ENCODE measurements at places on chromosomes 7 and 10.

GRCh38 chr10:7794251-7795026 lies 6.5 kb downstream of the ATP5F1C start:
- no peak for DNase-seq

DNA sequence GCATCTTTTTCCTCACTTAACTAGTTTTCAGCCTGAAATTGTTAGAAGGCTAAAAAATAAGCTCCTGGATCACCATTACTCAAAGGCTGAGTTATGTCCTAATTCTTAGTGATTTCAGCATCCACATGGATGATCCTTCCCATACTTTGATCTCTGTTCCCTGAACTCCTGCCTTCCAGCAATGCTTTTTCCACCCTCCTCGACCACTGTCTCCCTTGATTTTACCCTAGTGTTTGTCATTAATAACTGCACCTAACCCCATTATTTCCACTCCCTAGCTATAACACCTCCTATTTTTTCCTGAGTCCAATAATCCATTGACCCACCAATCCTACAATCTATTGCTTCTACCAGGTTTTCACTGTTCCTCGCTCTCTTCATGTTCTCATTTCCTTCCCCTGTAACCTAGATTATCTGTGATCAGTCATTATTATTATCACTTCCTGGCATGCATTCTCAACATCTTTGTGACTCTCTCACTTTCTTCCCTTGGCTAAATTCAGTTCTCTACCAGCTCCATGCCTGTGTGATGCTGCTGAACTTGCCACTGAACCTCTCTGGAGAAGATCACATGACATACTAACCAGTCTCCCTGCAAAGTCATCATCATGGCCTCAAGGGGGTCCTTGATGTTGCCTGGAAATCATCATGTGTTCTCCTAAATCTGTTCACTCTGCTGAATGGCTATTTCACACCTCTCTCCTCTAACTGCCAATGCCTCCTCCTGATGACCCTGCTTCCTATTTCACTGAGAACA lies 6.5 kb upstream of the CALU start:
- no peak for DNase-seq

DNA sequence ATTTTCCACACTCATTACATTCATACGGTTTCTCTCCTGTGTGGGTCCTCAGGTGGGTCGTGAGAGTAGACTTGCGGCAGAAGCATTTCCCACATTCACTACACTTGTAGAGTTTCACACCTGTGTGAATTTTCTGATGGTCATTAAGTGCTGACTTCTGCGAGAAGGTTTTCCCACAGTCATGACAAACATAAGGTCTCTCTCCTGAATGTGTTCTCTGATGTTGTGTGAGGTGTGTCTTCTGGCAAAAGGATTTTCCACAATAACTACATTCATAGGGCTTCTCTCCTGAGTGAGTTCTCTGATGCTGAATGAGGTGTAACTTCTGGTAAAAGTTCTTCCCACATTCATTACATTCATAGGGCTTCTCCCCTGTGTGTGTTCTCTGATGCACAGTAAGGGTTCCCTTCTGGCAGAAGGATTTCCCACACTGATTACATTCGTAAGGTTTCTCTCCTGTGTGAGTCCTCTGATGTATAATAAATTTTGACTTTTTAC lies 15.1 kb downstream of the ZNF12 start:
- no peak for DNase-seq

GRCh38 chr10:97483921-97484320 lies 14.3 kb downstream of the MMS19 start:
- DNase-seq = no peak

DNA sequence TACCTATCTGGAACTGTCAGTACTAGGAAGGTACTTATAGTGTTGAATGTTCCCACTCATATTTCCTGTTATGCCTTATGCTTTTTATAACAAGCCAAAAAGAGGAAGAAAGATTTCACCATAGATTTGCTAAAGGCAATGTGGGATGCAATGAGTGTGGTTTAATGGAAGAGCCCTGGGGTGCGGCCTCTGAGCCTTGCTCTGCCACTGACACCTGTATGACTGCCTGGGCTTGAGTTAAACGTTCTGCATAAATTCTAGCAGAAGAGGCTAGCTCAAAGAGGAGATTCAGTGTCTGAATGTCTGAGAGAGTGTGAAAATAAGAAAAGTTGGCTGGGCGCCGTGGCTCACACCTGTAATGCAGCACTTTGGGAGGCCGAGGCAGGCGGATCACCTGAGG lies 143.8 kb downstream of the TPST1 start:
- no peak for DNase-seq

GRCh38 chr7:140593672-140593982 lies 47.0 kb downstream of the DENND2A start:
- DNase-seq = no peak

DNA sequence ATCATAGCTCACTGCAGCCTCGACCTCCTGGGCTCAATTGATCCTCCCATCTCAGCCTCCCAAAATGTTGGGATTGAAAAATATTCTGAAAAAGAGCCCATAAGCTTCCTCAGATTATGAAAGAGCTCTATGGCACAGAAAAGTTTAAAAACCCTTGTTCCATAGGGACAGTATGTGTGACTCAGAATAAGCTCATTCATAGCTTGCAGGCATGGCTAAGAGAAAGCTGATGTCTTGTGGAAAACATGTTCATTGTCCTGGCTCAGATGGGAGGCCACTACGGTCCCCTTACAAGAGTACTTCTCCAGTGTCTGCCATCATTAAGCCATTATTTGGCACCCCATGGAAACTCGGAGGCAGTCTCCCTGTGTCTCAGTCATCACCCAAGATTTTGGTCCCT lies 64.0 kb downstream of the CCDC3 start:
- DNase-seq = no peak

DNA sequence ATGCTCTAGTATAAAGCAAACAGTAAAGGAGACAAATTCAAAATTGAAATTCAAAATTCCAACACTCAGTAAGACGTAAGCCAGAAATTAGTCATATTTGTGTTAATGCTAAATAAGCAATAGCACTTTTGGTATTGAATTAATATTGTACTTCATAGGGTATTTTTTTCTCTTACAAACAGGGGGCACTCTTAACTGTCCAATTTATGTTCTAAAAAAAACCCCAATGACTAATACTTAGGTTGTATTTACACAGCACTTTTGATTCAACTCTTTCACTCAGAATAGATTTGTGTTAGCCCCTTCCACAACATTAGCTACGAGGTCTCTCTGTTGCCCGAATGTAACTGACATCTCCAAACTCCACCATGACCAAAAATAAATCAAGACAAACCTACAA lies 284.9 kb upstream of the COBL start:
- no peak for DNase-seq

DNA sequence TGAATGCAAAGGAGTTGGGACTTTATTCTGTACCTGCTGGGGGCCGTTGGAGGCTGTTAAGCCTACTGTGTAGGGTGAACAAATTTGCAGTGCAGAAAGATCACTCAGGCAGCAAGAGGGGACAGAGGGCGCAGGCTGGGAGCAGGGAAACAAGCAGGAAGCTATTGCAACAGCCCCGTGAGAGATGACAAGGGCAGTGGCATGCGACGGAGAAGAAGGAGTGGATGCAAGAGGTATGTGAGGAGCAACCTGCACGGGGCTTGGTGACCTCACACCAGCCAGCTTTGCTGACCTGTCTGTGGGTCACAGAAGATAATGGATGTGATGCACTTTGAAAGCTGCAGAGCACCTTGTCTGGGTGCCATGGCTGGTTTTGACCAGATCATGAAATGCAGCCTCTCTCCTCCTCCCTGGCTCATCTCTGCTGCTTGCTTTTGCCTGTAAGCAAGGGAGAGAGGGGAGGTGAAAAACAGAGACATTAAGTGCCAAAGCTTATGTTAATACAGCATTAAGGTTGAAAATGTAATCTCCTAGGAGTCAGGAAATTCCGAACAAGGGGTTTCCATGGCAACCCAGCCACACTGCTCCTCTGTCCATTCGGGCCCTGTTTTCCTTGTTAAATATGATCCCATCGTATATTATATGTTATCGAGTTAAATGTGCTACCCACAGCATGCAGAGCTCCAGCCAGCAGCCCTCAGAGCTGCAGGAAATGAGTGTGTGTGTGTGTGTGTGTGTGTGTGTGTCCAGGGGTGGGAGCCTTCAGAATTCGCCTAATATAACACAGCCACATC lies 314.3 kb upstream of the ZMIZ1 start:
- no peak for DNase-seq

DNA sequence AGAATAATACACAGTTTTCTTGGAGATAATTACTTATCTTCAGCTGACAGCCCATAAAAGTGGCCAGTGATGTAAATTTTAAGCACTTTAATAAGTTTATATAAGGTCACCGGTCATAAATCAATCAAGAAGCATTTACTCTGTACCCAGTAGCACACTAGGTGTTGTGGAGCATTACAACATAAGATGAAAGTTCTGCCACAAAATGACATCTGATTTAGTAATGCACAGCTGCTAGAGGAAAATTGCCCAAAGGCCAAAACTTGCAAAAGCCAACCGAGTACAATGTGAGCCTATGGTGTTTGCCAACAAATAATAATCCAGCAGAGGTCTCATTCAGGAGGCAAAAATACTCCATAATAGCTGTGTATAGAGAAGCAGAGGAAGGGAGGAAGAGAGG lies 63.6 kb downstream of the GPR37 start:
- DNase-seq = no peak

DNA sequence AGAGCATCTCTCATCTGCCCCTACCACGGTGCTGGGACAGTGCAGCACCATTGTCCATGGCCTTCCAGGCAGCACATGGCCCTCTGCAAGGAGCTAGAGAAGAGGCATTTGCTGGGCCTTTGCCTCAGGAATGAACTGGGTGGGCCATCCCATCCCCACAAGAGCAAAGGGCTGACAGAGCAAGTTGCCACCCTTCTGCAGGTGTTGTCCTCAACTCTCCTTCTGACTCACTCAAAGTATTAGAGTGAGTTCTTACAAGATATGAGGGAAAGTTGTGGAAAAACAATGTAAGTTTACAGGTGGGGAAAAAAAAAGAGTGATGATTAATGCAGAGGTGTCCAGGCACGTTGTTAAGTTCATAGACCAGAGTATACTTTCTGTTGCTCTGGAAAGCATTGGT lies 261.2 kb downstream of the SKIDA1 start:
- no peak for DNase-seq

DNA sequence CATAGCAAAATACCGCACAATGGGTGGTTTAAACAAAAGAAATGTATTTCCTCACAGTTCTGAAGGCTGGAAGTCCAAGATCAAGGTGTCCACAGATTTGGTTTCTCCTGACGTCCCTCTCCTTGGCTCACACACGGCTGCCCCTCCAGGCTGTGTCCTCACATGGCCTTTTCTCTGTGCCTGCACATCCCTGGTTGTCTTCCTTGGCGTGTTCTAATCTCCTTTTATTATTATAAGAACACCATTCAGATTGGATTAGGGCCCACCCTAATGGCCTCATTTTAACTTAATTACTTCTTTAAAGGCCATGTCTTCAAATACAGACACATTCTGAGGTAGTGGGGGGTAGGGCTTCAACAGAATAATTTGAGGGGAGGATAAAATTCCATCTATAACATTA lies 87.9 kb downstream of the FZD1 start:
- no peak for DNase-seq

DNA sequence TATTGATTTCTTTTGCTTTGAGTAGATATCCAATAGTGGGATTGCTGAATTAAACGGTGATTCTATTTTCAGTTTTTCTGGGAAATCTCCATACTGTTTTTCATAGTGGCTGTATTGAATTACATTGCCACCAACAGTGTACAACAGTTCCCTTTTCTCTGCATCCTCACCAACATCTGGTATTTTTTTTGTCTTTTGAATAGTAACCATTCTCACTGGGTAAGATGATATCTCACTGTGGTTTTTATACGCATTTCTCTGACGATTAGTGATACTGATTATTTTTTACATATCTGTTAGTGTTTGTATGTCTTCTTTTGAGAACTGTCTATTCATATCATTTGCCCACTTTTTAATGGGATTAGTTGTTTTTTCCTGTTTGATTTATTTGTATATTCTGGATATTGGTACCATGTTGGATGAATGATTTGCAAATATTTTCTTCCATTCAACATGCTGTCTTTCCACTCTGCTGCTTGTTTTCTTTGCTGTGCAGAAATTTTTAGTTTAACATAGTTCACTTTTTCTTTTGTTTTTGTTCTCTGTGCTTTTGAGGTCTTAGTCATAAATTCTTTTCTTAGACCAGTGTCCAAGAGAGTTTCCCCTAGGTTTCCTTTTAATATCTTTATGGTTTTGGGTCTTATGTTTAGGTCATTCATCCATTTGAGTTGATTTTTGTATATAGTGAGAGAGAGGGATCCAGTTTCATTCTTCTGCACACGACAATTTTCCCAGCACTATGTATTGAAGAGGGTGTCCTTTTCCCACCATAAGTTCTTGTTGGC lies 584.7 kb downstream of the PHTF2 start:
- DNase-seq = no peak

DNA sequence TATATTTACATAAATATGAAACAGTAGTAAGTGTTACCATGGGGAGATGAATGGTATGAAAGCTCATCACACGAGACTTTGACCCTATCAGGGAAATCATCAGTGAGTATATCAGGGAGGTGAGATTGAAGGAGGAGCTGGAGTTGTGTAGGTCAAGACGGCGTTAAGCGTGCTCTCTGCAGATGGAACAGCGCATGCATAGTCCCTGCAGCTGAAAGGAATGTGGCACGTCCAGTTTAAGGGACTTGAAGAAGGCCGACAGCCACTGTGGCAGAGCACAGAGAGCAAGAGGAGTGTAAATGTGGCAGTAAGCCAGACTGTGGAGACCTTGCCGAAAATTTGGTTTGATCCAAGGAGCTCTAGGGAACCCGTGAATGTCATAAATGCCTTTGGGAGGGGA lies 38.9 kb downstream of the POU6F2 start:
- no peak for DNase-seq

- no peak for DNase-seq
Measured at GRCh38 chr10:78860260-78860914, 208.4 kb upstream of the ZMIZ1 start.

GRCh38 chr10:14240253-14241189 lies 90.2 kb downstream of the FRMD4A start:
- no peak for DNase-seq

- DNase-seq = no peak
Measured at GRCh38 chr10:64091897-64092296, 570.7 kb downstream of the REEP3 start.

- DNase-seq = no peak
Measured at GRCh38 chr10:132459301-132460003, 62.5 kb downstream of the PWWP2B start.
